ENCODE measurements at places on chromosomes 5 and 9. TPM values are rescaled to one million over a fixed set of nuclear protein-coding genes. Genes with fewer than 3 reads are reported as not detected.

OBP2B gene
- not detected for total RNA-seq

ZNF189 gene
- 17.8 TPM for total RNA-seq

MORN5 gene
- 0.95 TPM for total RNA-seq

PCDH12 gene
- total RNA-seq, result 9.3 TPM

All from posterior vena cava (tissue), 2 donors.